DMS53 (cell line): ENCODE measurements at places on chromosomes 1 and 21.

DNA sequence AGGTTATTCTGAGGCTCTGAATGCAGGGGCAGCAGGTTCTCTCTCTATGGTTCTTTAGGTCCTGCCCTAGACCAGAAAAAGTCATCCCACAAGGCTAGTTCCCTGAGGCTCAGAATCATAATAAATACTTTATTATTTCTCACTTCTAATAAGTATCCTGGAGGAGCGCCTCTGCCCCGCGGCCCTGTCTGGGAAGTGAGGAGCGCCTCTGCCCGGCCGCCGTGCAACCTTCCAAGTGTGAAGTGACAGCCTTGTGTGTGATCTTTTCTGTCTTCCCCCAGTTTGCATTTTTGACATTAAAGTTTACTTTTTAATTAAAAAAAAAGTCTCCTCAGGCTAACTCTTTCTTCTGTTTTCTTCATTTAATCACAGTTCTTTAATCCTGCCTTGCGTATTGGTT is 11.5 kb downstream of the AIM2 start:
- DNase-seq = no peak

DNA sequence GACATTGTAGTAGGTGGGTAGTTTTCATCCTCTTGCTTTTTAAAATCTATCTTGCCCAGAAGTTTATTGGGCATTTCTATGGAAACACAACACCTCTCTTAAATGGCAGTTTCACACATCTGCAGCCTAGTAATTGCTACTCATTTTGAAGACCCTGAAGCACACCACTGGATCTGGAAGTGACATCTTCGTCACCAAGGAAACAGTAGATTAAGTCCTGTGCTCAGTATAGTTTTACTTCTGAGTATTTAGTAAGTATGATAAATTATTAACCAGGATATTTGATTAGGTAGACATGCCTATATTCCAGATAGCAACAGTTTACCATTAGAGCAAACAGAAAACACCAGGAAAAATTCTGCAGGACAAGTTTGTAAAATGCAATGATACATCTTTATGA is 48.7 kb downstream of the UCK2 start:
- DNase-seq = no peak

DNA sequence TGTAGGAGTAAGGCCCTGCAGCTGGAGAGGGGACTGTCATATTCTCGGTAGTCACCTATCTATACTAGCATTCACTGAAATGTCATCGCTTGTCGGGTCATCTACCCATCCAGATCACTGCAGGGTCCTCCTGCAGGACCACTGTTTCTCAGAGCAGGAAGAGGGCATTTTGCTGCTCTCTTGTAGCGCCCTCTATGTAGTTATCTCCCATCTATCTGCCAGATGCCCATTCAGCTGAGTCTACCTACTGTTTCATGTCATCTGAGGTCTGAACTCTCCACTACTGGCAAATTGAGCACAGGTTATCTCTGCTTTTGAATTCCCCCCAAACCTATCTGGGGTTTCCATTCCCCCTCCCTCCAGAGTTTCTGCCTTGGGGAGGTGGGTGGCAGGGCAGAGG is 258.2 kb upstream of the FOXD3 start:
- no peak for DNase-seq

- DNase-seq = no peak
These were observed 430 bp downstream of the FBXO2 start for GRCh38 chr1:11653861-11654136.

DNA sequence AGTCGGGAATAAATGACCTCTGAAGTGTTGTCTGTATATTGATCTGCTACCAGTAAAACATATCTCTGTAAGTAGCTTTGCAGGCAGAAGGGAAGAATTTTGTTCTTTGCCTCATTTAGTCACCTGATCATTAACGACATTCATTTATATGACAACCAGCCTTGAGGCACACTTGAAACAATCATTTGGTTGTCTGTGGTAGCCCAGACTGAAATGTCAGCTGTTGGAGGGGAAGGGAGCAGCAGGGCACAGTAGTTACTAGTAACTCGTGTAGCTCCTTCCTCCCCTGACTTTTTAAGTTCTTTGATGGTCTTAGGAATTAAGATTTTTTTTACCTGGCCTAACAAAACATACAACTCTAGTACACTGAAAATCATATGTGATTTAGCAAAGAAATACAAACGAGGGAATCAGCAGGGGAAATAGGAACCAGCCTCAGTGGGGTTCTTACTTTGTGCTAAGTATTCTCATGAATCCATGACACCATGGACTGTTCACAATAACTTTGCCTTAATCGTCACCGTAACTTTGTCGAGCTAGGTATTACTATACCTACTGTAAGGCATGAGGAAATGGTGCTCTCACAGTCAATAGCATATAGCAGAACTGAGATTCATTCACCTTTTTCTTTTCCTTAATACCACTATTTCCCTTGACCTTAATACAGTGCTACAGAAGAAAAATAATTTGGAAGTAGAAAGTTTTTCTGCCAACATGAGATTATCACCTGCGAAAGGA is 6.4 kb downstream of the IL12RB2 start:
- DNase-seq = peak; percentile 52

- DNase-seq = no peak
These were observed 243.2 kb downstream of the NCAM2 start for GRCh38 chr21:21241391-21241790.

GRCh38 chr1:228075801-228076271 is 6.7 kb upstream of the ARF1 start:
- no peak for DNase-seq

GRCh38 chr1:231075020-231075419 is 35.0 kb upstream of the FAM89A start:
- DNase-seq = no peak

DNA sequence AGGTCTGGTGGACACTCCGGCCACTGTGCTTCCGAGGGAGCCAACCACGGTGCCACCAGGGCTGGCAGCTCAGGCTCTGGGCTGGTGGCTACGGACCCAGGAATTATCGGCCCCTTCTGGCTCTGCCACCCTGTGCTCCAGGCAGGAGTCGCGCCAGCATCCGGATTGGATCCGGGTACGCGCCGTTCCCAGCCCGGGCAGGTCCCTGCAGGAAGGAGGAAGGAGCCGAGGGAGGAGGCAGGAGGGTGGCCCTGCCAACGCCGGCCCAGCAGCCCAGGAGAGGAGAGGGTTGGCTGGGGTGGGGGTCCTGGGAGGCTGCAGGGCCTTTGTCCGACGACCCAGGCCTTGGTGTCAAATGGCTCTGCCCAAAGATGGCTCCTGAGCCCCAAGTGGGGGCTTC is 160.5 kb downstream of the CASZ1 start:
- DNase-seq = no peak

- peak; percentile 86 for DNase-seq
These were observed 233.7 kb upstream of the NFIA start for GRCh38 chr1:60848583-60849188.

- DNase-seq = no peak
These were observed 321.7 kb upstream of the USP25 start for GRCh38 chr21:15408089-15408488.

DNA sequence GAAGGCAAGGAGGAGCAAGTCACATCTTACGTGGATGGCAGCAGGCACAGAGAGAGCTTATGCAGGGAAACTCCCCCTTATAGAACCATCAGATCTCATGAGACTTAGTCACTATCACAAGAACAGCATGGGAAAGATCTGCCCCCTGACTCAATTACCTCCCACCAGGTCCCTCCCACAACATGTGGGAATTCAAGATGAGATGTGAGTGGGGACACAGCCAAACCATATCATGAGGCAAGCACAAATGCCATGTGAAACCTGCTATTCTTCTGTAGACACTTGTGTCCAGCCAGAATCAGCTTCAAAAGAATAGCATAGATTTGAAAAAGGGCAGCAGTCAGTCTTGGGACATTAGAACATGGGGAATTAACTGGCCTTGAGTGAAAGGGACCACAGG is 32.2 kb upstream of the UBE2U start:
- DNase-seq = peak; percentile 42

GRCh38 chr1:183735069-183735860 is 69.7 kb upstream of the RGL1 start:
- DNase-seq = no peak

DNA sequence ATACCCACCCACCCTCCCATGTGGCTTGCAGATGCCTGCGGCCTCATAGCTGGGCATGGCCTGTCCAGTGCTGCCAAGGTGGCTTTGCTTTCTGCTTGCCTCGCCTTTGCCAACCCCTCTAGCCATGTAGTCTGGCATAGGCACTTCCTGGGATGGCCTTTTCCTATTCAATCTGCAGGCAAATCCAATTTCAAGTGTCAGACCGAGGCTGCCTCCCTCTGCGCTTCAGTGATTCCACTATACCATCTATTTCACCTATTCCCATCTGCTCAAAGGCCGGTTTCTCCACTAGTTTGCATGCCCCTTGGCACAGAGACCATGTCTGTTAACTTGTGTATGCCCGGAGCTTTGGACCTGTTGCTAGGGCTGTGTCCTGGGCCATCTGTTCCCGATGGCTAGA is 3.8 kb upstream of the ZBTB21 start:
- DNase-seq = no peak
